Cerebellum (tissue), 4 donors: ENCODE measurements at places on chromosomes 11 and 22. TPM values are rescaled to one million over a fixed set of nuclear protein-coding genes. Genes with fewer than 3 reads are reported as not detected.

GRCh38 chr11:70816156-70816678 lies 417.9 kb downstream of the CTTN start:
- DNase-seq: no peak

GRCh38 chr22:24809331-24809730 lies 3.3 kb downstream of the SGSM1 start:
- no peak for DNase-seq

GRCh38 chr11:96229354-96229977 lies 113.5 kb downstream of the MAML2 start:
- no peak for DNase-seq

GRCh38 chr11:118820412-118821357 lies 29.7 kb upstream of the DDX6 start:
- DNase-seq: peak; percentile 94

- DNase-seq: no peak
Observed at GRCh38 chr11:11966826-11967668, 41.4 kb downstream of the DKK3 start.

- peak; percentile 18 for DNase-seq
Observed at GRCh38 chr11:83033972-83034672, 37.6 kb downstream of the RAB30 start.

DNA sequence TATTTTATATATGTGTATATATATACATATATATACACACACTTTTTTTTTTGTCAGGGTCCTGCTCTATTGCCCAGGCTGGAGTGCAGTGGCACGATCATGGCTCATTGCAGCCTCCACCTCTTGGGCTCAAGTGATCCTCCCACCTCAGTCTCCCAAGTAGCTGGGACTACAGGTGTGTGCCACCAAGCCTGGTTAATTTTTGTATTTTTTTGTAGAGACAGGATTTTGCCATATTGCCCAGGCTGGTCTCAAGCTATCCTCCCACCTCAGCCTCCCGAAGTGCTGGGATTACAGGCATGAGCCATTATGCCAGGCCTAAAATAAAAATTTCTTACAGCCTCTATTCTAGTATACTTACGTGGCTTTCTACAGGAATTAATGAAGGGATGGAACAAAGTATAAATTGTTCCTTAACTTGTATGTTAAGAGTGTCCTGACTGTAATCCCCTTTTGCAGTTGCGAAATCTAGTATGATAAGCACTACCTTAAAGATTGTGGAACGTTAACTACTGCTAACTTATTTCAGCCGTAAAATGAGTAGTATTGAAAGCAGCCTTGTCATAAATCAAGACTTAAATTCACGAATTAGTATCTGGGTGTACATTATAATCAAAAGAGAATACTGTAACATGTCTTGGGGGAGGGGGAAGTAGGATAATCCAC lies 2.1 kb downstream of the TRAF6 start:
- DNase-seq: no peak

GRCh38 chr22:38196791-38197419 lies 4.9 kb upstream of the MAFF start:
- DNase-seq: no peak

The PIH1D2 gene
- 3.4 TPM for total RNA-seq

The ADM gene
- 6.1 TPM for total RNA-seq

The BATF2 gene
- 0.18 TPM for total RNA-seq
